Stimulated activated naive CD8-positive, alpha-beta T cell treated with anti-CD3 and anti-CD28 coated beads, Interleukin-15, amount 100 ng/mL, for 72 hours (primary cell): ENCODE measurements at places on chromosomes 11 and 22.

- DNase-seq: no peak
Measured at GRCh38 chr11:45525393-45525792, 140.0 kb downstream of the CHST1 start.

- no peak for DNase-seq
Measured at GRCh38 chr11:14262271-14262846, 96.6 kb downstream of the RRAS2 start.

- DNase-seq: no peak
Measured at GRCh38 chr11:42528911-42529310, 782.9 kb upstream of the API5 start.

GRCh38 chr11:83004746-83005556 lies 66.7 kb downstream of the RAB30 start:
- no peak for DNase-seq

- no peak for DNase-seq
Measured at GRCh38 chr11:112885744-112886433, 75.3 kb upstream of the NCAM1 start.
